Mesenchymal stem cell (in vitro differentiated cells and primary cell): ENCODE measurements at places on chromosomes 11 and 22.

- DNase-seq, result peak; percentile 91
These were observed 428.4 kb downstream of the MN1 start for GRCh38 chr22:27372969-27373670.

DNA sequence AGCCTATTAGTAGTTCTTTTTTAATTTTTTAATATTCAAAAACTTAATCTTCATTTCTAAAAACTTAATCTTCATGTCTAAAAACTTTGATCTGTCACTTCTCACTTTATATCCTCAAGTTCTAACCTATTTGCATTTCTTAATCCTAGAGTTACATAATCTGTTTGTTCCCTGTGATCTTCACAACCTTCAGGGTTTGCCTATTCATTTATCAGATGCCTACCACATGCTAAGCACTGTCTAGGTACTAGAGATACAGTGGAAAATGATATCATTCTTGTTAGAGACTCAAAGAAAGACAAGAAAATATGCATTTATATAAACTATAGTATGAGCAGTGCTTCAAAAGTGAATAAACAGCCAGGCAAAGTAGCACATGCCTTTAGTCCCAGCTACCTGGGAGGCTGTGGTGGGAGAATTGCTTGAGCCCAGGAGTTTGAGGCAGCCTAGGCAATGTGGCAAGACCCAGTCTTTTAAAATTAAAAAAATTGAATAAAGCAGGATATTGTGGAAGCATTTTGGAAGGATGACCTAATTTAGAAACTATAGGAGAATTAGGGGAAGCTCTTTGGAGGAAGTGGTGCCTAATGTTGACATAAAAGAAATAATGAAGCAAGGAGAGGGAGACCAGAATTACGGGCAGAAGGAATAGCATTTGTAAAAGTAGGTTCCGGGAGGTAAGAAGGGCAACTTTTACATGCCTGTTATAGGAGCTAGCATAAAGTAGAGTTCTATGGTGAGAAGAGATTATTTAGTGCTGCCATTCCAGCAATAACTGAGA lies 54.4 kb upstream of the GRK2 start:
- DNase-seq, result no peak

GRCh38 chr11:106714199-106714598 lies 304.1 kb downstream of the GUCY1A2 start:
- peak; percentile 48 for DNase-seq

- DNase-seq, result no peak
These were observed 6.2 kb downstream of the CLCF1 start for GRCh38 chr11:67366961-67367760.

DNA sequence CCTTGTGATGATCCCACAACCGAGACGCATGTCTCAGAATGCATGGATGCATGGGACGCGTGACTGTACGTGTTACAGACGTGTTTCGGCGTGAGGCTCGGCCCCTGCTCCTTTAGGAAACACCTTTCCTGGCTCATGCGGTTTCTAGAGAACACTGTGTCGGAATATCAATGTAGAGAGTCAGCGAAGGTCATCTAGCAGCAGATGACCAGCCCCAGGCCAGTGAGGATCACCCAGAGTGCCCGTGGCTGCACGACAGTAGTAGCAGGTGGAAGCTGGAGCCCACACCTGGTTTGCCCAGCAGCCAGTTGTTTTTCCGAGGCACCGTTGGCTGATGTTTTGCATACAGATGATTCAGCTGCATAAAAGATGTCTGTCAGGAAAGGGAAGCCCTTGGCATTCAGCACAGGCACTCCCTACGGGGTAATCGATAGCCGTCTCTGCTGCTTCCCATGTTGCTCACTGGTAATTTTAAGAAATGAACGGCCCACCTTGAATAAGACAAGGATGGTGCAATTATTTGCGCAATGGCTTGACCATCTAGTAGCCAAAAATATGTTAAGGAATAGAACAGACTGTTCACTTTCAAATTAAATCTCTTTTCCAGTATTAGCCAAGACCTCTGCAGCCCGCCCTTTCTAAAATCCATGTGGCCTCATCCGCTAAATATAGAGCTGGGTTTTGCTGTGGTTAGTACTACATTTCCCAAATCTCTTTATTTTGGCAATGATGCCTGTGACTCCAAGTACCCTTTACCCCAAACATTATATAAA lies 1.1 kb upstream of the CLTCL1 start:
- no peak for DNase-seq

DNA sequence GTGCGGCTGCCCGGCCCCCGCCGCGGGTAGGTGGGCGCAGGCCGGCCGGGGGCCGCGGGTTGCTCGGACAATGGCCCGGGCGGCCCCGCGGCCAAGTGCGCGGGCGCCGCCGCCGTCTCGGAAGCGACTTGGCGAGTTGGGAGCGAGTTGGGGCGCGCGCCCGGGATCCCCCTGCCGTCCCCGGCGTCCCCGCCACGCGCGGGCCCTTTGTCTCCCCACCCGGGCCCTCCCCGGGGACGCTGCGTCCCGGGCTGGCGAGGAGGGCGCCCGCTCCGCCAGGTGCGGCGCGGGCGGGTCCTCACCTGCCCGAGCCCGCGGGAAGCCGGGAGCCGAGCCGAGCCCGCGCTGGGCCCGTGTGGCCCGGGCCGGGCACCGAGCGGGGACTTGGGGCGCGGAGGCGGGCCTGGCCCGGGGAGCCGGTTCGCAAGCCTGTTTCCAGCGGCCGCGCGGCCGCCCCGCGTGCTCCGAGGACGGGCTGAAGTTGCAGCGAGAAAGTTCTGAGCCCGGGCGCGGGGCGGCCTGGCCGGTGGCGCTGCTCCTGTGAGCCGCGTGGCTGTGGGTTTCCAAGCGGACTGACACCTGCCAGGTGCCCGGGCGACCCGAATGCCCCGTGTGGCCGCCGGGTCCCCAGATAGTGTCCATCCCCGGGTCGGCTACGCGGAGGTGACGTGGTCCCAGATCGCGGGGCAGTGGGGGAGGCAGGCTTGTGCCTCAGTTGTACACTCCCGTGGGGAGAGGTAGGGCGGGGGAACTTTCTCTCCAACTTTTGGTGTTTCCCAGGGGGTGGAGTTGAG lies 586 bp downstream of the LRP5 start:
- peak; percentile 28 for DNase-seq

DNA sequence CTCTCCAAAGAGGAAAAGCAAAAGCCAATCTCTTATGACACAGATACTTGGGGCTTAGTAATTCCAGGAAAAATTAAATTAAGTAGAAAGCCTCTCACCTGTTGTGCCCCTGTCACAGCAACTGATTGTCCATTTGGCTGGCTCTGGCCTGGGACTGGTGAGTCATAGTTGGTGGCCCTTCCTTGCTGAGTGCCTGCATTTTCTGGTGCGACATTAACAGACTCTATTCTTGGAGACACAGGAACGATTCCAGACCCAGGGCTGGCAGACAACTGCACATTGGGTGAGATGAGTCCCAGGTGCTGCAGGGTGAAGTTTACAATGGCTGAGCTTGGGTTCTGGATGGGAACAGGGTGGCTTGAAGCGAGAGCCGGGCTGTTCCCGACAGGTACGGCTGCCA lies 15.6 kb downstream of the E2F8 start:
- no peak for DNase-seq

DNA sequence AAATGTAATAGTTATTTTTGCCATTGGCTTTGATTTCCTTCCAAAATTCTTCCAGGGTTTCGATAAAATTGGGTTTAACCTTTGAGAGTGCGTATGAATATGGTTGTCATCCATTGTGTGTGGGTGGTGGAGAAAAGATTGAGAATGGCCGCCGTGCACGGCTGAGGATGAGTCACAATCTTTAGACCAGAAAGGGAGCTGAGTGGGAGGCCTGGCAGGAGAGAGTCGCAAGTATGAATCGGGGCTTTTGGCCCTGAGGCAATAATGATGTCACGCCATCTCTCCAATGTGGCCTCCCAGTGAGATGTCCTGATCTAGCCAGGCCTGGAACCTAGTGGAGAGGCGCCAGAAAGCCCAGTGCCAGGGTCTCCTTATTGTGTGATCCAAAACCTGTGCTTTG lies 33.1 kb upstream of the SMPD1 start:
- DNase-seq, result peak; percentile 87

DNA sequence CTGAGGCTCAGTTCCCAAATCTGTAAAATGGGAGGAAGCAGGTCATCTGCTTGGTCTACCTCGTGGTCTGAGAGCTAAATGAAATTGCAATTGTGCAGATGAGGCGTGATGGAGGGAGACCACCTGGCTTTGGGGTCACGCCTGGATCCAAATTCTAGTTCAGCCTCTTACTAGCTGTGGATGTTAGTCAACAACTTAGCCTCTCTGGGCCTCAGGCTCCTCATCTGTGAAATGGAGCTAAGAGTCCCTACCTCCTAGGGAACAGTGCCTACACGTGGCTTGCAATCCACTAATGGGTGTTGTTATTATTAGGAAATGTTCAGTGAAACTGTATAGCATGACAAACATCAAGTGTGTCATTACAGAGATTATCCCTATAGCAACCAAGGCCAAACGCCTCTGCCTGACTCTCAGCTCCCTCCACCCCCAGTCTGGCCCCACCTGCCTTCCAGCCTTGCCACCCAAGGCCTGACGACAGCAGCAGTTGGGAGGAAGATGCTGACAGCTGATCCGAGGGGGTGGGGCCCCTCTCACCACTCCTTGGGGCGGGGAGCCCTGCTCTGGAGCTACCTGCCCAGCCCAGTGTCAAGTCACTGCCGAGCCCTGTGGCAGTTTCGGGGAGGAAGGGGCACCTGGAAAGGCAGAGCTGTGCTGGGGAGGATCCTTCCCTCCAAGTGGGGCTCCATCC lies 1.7 kb upstream of the RHOD start:
- peak; percentile 91 for DNase-seq

- no peak for DNase-seq
These were observed 115.9 kb downstream of the CCDC81 start for GRCh38 chr11:86490582-86490981.

DNA sequence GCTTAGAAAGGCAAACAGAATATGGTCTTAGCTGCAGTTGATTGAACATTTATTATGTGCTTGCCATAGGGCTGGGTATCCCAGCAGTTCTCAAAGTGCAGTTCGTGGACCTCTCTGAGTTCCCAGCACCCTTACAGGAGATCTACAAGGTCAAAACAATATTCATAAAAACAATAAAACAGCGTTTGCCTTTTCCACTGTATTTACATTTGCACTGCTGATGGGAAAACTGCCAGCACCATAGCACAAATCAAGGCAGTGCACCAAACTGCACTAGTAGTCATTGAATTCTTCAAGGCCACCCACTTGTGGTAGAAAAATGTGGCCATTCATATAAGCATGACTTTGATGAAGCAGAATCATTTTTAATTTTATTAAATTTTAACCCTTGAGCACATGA lies 128.1 kb downstream of the CCDC34 start:
- no peak for DNase-seq

DNA sequence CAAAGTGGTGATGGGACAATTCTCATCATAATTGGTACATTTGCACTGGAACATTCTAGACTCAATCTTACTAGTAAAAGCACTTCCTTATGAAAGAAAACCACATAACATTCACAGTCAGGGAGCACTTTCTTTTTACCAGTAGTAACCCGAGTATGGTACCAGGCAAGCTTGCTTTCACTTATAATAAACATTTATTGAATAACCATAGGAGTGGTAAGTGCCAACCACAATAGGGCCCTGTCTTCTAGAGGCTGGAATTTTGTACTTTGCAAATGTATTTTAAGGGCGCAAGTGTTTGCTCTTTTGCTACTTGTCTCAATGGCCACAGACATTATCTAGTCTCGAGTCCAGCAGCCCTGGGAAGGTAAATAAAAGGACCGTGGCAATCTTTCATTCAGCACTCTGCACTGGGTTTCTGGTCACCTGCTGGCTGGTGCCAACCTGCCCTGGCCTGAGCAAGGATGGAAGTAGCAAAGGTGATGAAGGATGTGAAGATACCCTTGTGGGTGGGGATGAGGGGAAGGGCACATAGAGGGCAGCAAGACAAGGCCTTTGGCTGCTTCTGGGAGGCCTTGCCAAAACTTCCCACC lies 24.2 kb downstream of the C22orf31 start:
- no peak for DNase-seq

GRCh38 chr11:119691701-119692539 lies 37.1 kb downstream of the NECTIN1 start:
- no peak for DNase-seq

DNA sequence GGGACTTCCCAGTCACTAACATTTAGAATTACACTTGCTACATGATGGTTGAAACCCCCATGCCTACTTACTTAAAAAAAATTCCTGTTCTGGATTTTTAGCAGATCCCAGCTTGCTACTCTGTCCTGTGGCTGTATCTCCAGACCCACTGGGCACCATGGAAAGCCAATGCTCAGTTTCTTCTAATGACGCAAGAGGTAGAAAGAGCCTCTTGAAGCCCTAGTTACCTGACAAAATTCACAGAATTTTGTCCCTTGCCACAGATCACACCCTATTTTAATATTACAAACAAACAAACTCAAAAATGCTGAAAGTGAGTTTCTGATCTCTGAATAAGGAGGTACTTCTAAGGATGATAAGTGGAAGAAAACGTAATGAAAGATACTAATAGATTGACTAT lies 24.3 kb upstream of the TENM4 start:
- no peak for DNase-seq

DNA sequence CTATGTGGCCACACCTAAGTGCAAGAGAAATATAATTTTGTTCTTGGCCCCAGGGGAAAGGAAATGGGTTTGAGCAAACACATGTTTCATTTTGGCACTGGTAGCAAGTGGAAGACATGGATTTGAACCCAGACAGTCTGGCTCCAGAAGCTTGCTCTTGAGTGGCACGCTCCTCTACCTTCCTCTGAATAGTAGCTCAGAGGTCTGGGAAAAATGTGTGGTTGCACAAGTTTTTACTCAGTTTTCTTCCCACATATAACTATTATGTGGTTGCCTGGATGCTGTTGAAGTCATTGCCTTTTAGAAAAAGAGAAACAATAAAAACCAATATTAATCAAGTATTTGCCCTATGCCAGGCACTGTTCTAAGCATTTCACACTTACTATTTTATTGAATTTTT lies 16.3 kb downstream of the PARVA start:
- no peak for DNase-seq

GRCh38 chr11:113332023-113332422 lies 17.6 kb downstream of the TTC12 start:
- no peak for DNase-seq

GRCh38 chr11:66106786-66107599 lies 36.9 kb downstream of the PACS1 start:
- DNase-seq, result no peak

- no peak for DNase-seq
These were observed 43.8 kb upstream of the FGF3 start for GRCh38 chr11:69862797-69863543.

DNA sequence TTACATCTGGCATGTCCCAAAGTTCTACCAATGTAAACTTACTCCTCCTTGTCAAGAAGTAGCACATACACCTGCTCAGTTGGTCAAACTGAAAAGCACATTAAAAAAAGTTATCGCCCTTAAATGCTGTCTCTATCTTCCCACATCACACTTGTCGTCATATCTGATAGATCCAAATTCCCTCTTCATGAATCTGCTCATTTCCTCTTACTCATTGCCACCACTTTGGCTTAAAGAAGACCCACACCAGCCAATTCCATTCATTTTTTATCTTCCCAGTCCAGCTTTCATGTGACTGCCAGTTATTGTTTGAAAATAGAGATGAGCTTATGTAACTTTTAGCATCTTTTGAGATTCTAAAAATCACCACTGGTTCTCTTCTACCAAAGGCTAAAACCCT lies 305.9 kb upstream of the MTNR1B start:
- no peak for DNase-seq
